ENCODE measurements at places on chromosomes 4 and X. TPM values are rescaled to one million over a fixed set of nuclear protein-coding genes. Genes with fewer than 3 reads are reported as not detected.
A peak's percentile ranks its signal among the peaks of the same experiment; 100 is the strongest.

DNA sequence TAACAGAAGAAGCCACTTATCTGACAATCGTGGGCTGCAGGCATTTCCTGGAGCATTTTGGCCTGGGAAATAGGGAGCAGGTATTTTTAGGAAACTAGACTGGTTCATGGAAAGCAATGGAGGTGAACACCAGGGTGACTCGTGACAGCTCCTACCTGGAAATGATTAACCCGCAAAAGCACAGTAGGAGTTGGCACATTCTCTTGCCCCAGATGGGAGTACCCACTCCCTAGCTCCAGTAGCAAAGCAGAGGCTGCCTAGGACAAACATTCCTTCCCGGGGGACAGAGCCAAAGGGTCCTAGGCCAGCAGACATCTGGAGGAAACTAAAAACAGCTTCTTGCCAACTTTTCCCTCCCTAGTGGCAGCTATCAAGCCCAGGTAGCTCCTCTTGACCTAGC lies 29.0 kb downstream of the RTL5 start:
- DNase-seq = no peak

DNA sequence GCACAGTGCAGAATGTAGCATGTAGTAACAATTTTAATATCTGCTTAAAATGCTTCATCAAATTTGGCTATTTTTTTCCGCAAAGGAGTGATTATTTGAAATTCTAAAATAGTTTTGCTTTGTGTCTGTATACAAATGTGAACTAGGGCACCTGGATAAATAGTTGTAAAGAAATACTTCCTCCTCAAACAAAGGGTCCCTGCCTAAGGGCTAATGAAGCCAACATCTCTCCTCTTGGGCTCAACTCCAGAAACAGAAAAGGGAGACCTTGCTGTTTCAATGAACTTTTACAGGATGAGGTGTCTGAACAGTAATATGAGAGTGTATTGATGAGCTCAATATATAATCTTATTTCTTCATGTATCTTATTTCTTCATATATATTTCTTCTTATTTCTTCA lies 30.8 kb upstream of the SCOC start:
- no peak for DNase-seq

The FHIP1A gene
- 5.5 TPM for total RNA-seq

DNA sequence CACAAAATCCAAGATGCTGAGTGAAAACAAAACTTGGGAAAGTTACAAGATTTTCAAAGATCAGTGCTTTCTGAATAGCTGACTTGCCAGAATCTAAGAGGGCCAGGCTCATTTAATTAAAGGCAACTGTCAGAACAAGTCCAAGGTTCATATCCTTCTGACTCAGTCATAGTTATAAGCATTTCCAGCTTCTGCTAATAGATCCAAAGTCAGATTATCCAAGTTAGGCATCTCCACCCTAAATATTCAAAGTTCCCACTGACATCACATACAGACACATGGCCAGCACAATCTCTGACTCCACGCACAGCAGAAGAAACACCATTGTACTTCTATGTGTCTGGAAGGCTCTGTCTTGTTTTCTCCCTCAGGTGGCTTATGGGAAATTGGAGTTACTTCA lies 41.8 kb downstream of the GASK1B start:
- DNase-seq = no peak

The IQCM gene
- not detected for total RNA-seq

DNA sequence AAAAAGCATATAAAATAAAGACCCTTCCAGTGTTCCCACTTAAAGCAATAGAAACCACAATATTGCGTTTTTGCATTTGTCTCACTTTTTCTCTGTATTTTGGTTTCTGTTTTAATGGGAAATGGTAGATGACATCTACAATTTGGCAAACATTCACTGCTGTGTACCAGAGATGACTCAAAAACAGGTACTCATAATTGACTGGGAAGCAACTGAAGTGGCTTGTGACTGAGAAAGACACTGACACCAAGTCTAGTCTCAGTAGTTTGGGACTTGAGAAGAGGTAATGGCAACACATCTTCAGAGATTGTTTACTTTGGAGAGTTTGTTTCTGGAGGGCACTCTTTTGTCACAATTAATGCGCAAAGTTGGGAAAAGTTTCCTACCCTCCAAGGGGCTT lies 42.0 kb downstream of the AREG start:
- DNase-seq = no peak

GRCh38 chr4:45741897-45742296 lies 382.0 kb downstream of the GABRG1 start:
- DNase-seq = peak; percentile 9

The XAGE1A gene
- total RNA-seq = not detected

GRCh38 chrX:140346729-140347128 lies 158.1 kb downstream of the SOX3 start:
- no peak for DNase-seq

The FABP2 gene
- not detected for total RNA-seq

- DNase-seq = no peak
Measured at GRCh38 chr4:17188547-17189400, 290.3 kb upstream of the LDB2 start.

The FAM47E gene
- total RNA-seq = 3.9 TPM

DNA sequence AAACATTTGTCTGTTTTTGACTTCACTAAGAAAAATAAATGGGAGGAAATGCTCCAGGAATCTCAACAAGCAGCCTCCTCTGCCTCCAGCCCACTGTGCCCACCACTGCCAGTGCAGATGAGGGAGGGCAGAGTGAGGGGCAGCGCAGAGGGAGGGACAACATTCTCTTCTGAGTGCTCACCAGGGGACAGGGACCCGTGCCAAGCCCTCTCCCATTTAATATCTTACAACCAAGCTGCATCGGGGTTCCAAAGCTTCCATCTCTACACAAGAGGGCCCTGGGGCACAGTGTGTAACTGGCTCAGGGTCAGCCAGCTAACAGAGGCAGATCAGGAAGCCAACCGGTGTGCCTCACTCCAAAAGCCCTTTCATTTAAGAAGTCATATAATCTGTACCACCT lies 120.4 kb downstream of the NSUN7 start:
- DNase-seq = no peak

GRCh38 chr4:124869961-124870495 lies 157.5 kb upstream of the ANKRD50 start:
- no peak for DNase-seq

GRCh38 chr4:94974773-94975172 lies 217.0 kb downstream of the BMPR1B start:
- peak; percentile 41 for DNase-seq

GRCh38 chr4:47278631-47279030 lies 184.9 kb downstream of the COMMD8 start:
- DNase-seq = no peak

The SAGE1 gene
- total RNA-seq = not detected

The TCEAL6 gene
- total RNA-seq = not detected

DNA sequence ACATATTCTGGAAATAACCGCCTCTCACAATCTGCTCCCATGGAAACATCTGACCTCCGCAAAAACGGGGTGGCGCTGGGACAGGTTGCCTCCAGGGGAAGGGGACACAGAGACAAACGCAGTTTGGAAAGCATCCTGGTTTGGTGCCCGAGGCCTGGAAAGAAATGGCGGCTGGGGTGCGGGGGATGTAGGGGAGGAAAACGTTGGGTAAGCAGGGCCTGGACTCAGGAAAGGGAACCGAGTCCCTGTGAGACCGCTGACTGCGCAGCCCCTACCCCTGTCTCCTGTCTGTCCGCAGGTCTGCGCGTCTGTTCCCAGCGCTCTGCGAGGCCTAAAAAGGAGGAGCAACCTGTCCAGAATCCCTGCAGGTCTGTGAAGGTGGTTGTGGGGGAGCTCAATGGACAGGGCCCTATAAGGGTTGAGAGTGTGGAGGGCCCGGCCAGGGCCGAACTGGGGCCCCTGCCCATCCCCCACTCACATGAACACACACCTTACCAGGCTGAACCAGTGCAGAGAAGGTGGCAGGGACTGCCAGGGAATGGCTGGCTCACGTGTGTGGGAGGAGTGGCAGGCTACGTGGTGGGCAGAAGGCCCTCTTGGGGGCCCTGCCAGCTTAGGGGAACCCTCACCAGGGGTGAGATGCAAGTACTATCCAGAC lies 672 bp downstream of the TCEAL3 start:
- DNase-seq = no peak

GRCh38 chr4:42843694-42844093 lies 48.8 kb upstream of the GRXCR1 start:
- DNase-seq = no peak

GRCh38 chr4:15753786-15754185 lies 24.3 kb upstream of the CD38 start:
- no peak for DNase-seq

- no peak for DNase-seq
Measured at GRCh38 chr4:68396756-68397155, 46.9 kb upstream of the YTHDC1 start.

DNA sequence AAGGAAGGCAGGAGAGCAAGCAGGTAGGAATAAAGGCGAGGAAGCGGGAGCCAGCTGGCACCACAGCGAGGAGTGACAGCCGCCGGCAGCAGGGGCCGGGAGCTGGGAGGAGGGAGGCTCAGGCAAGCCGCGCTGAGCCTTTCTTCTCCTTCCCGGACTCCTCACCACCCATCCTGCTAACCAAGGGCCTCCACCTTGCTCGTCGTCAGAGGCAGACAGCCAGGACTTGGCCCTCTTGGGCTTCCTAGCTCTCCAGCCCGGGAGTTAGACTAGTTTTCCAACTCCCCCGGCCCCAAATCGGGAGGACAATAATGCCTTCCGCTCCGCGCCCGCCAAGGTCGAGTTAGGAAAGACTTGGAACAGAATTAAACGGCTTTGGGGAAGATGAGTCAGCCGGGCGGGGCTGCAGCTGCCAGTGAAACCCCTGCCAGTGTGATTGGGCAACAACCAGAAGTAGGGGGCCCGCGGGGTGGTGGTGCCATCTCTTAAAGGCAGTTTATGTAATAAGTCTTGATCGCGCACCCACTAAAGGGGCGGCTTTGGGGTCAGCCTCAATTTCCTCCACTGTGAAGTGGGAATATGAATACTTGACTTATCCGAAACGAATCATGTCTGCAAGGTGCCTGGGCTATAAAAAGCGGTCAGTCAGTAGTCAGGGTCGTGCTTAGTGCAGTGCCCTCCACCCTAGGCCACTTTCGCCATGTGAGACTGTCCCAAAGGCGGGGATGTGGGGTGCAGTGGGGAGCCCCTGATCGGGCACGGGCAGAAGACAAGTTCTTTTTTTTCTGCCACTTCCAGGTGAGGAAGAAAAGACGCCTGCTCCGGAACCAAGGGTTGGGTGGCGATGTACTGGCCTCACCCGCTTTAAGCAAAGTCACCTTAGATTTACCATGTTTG lies 6.7 kb upstream of the HSD17B10 start:
- DNase-seq = peak; percentile 18

DNA sequence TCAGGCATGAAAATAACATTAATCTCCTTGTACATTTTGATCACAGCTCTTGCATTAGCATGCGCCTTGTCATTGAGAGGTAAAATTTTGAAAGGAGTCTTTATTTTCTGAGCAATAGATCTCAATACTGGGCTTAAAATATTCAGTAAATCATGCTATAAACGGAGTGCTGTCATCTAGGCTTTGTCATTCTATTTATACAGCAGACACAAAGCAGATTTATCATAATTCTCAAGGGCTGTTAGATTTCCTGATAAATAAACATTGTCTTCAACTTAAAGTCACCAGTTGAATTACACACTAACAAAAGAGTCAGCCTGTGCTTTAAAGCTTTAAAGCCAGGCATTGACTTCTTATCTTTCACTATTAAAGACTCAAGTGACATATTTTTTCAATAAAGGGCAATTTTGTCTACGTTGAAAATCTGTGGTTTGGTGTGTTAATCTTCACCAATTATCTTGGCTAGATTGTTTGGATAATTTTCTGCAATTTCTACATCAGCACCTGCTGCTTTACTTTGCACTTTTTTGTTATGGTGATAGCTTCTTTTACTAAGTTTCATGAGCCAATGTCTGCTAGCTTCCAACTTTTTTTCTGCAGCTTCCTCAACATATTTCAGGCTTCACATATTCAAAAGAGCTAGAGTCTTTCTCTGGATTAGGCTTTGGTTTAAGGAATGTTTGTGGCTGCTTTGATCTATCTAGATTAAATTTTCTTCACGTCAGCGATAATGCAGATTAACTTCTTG lies 27.9 kb upstream of the UGT2B4 start:
- no peak for DNase-seq

DNA sequence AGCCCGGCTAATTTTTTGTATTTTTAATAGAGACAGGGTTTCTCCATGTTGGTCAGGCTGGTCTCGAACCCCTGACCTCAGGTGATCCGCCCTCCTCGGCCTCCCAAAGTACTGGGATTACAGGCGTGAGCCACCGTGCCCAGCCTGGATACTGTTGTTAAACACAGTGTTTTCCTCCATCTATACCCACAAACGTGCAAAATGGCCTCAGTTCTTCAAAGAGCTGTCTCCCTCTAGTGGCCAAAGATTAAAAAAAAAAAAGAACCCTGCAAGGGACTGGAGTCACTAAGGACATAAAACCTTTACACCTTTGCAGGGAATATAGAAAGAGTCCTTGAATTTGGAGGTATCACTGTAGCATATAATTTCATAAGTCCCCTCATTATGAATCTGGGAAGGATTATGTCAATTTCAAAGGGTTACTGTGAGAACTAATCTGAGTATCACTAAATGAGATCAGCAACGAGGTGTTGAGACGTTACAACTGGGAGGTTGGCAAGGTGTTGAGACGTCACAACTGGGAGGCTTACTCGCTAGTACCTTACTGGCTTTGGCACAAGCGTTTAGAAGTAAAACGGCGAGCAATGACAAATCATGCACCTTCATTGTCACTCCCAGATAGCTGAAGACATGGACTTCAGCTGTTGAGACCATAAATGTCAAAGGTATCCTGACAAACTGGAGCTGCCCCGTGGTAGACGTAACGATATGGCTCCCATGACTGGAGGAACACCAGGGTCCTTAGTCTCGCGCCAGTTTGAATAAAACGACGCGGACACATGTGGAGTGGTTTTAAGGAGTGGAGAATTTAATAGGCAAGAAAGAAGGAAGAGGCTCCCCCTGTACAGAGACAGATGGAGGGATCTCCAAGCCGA lies 33.4 kb upstream of the ENPP6 start:
- peak; percentile 63 for DNase-seq

DNA sequence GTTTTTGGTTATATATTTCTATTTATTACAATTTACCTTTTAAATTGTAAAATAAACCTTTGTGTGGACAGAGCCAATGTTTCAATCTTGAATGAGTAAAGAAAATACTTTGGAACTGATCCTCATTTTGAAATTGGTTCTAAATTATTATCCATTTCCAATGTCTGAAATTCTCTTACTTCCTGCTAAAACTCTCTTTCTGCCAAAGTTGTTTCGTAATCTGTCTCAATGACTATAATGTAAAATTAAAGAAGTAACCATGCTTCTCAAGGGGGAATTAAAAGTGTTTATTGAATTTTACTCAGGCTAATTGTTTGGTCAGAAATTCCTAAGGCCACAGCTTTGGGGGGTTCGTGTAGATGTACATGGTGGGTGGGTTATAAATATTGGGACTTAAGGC lies 34.8 kb downstream of the YIPF6 start:
- no peak for DNase-seq

The NPY2R gene
- not detected for total RNA-seq

GRCh38 chr4:121792966-121793365 lies 8.2 kb upstream of the EXOSC9 start:
- no peak for DNase-seq

GRCh38 chrX:19532709-19533108 lies 17.4 kb upstream of the MAP3K15 start:
- no peak for DNase-seq
